CD4-positive, alpha-beta T cell treated with Interleukin-17A for 1 hour (primary cell): ENCODE measurements at places on chromosomes 7 and 10.

GRCh38 chr10:112447620-112447928, 559 bp downstream of the VTI1A start:
- DNase-seq = no peak

- no peak for DNase-seq
These were observed 46.8 kb downstream of the WIPF3 start for GRCh38 chr7:29853072-29853471.

- no peak for DNase-seq
These were observed 72.5 kb downstream of the CDK6 start for GRCh38 chr7:92763636-92764423.

- DNase-seq = no peak
These were observed 206.6 kb upstream of the GPR26 start for GRCh38 chr10:123459371-123460091.

GRCh38 chr10:48518986-48519385, 85.9 kb downstream of the ARHGAP22 start:
- DNase-seq = no peak

DNA sequence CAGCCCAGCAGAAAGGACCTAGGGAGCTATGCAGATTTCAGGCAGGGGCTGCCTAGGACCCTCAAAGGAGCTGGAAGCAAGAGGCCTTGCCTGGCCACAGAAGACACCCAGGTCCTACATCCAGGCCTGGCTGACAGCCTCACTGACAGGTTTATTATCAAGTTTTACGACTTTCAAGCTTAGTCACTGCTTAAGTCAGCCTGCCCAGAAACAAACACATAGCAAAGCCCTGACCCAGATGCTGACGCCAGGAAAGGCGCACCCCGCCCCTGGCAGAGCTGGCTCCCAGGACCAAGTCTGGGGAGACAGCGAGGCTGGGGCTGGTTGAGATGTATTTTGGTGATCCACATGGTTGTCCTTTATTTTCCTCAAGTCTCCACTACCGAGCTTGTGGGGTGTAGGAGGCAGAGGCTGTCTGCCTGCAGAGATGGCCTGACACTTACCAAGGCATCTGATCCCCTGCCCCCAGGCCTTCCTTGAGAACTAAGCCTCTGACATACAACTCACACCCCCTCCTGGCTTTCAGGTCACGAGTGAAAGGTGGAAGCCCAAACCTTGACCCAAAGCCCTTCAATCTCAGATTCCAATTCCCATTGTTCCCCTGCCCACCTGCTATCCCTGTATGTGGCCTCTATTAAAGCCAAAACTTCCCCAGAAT, 80.7 kb upstream of the EMX2 start:
- no peak for DNase-seq

DNA sequence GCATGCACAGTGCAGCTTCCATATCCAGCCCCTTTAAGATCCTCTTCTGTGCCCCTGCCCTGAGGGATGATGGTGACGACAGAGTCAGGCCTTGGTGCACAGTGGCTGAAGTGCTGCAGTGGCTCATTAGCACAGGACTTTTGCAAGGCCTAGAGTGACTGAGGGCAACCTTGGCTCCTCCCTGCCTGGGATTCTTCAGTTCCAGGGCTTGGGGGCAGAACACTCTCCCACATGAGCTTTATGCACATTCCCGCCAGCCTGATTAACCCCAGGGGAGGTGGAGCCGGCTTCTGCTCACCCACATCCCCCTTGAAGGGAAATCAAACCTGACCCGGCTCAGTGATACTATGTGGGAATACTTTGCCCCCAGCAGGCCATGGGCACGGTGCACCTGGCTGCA, 253.4 kb downstream of the GALNT17 start:
- DNase-seq = no peak

DNA sequence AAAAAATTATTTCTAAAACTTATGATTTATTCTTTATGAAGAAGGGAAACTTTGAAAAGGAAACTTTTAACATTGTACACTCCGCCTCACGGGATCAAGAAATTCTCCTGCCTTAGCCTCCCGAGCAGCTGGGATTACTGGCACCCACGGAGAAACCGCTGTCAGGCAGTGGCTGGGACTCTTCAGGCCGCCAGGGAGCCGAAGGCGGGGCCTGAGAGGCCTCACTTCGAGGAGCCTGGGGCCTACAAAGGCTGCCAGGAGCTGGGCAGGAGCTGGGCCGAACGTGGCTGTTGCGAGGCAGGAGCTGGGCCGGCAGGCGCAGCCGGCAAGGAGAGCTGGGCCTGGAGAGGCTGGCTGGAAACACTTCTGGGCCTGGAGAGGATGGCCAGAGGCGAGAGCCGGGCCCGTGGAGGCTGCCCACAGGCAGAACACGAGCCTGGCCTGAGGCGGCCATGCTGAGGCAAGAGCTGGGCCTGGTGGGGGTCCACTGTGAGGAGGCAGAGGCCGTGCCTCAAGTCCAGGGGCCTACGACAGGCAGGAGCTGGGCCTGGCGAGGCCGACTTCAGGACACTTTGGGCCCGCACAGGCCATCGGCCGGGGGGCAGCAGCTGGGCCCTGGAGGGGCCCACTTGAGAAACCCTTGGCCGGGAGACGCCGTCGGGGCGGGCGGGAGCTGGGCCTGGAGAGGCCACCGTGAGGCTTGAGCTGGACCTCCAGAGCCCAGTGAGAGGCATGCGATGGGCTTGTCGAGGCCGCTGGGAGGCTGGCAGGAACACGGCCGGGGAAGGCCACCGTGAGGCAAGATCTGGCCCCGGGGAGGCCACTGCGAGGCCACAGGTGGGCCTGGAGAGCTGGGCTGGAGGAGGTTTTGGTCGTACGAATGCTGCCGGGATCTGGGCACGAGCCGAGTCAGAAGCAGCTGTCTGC, 23.7 kb downstream of the MDH2 start:
- no peak for DNase-seq

DNA sequence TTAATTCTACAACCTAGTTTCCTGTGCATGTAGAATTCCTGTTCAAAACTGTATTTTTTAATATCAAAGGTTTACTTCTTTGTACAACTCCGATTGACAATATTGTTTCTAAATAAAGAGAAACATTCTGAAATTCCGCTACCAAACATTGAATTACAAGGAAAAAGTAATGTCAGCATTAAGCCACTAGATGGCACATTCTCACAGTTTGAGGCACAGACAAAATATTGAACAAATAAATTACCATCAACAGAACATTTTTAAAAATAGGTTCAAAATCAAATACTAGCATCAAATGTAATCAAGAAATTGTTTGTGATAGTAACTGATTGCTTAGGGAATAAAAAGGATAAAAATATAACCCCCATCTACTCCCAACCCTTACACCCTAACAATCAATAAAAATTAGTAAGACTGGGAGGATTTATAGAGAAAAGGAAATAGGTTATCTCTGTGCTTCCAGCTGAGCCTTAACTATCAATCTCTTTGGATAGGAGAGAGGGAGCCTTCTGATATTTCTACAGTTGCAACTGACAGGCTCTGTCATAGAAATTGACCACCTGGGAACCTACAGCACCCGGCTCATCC, 86.6 kb upstream of the C7orf33 start:
- DNase-seq = peak; percentile 63

- DNase-seq = no peak
These were observed 100.3 kb downstream of the HGF start for GRCh38 chr7:81669476-81670105.

GRCh38 chr7:133502972-133503371, 250.1 kb downstream of the EXOC4 start:
- DNase-seq = no peak

DNA sequence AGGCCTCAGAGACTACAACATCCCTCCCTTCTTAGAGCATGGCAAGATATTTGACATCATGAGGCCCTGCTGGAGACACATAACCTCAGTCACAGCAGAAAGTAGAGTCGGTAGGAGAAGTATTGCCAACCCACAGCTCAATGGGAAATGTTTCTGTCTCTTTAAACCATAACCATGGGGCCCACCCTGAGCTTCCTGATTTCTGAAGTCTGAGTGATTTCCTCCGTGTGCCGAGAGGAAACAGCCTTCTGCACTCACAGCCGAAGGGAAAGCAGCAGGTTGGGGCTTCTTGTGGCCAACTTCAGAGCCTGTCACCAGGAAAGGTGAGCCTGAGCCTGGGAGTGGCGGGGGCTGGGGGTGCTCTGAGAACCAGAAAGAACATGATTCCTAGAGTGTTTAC, at the start of gene GIMAP1:
TSS of gene GIMAP1 (plus strand) at position 246 of the 400 bp plus-strand sequence. CDS start 2,435 bp downstream, outside the sequence.
- DNase-seq = peak; percentile 77

- no peak for DNase-seq
These were observed 25.3 kb downstream of the PRSS2 start for GRCh38 chr7:142796001-142796500.

DNA sequence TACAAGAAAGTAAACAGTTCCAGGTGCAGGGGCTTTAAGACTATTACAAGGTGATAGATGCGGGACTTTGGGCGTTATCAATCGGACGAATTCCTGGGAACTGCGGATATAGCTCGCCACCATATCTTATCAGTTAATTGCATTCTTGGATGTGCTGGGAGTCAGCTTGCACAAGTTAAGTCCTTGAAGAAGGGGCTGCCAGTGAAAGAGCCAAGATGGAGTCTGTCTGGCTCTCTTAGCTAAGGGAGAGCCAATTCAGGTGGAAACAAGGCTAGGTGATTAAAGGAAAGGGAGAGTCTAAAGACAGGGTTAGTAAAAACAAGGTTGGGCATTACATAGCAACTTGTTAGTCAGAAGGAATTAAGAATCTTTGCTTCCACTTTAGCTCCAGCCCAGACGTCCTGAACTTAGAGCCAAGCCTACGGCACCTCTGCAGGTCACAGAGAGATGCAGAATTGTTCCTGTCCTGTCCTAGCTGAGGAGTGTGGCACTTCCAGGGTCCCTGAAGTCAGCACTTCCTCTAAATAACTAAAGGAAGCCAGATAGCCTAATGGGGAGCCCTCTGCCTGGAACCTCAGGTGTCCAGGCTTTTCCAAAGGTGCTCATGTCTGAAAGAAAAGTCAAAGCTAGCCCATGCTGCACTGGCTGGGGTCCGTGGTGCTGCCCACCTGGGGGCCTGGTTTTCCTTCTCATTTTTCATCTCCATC, 17.3 kb downstream of the ZC3HAV1 start:
- no peak for DNase-seq

GRCh38 chr10:44995914-44996669, 4.6 kb upstream of the ZNF22 start:
- no peak for DNase-seq

DNA sequence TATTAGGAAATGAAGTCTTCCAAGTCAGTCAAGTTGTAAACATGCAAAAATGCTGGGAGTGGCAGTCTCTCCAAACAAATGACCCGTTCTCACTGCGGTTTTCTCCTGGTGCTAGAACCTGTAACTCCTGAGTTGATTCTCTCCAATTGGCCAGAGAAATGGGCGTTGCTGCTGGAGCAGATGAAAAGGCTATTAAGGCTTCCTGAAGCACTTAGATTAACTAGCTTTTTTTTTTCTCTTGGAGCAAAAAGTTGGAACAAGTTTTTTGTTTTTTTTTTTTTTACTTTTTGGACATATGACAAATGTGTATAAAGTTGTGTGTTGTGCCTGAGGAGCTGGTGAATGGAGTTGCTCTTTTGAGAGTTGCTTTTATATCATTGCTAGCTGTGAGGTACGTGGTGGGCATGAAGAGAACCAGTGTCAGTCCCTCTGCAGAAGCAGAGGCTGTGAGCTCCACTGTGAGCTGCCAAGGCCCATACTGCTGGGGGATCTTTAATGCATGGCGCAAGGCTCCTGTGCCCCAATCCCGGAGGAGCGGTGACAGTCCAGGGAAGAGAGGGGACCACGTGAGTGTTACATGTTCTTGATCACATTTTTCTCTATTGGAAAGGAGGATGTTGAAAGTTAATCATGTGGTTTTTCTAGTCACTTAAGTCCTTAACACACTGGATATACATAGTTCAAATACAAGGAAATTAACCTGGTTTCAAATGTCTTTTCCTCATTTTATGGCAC, 393.6 kb upstream of the GALNT17 start:
- no peak for DNase-seq

- peak; percentile 61 for DNase-seq
These were observed 922 bp downstream of the PPA1 start for GRCh38 chr10:70232155-70232858.

- no peak for DNase-seq
These were observed 92.6 kb downstream of the DGKI start for GRCh38 chr7:137753948-137754851.

DNA sequence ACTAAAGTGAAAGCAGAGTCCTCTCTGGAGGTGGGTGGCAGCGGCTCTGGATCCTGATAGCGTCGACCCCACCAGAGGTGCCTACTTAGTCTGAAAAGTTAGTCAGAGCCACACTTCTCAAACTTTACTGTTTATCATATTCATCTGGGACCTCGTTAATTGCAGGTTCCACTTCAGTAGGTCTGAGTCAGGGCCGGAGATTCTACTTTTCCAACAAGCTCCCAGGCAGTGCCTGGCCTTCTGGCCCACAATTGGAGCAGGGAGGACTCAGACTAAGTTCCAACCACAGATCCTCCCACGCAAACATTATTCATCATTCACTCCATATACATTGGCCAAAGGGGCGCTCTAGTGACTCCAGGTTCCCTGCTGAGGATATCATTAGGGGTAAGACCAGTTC, 78.1 kb downstream of the VSTM4 start:
- no peak for DNase-seq

DNA sequence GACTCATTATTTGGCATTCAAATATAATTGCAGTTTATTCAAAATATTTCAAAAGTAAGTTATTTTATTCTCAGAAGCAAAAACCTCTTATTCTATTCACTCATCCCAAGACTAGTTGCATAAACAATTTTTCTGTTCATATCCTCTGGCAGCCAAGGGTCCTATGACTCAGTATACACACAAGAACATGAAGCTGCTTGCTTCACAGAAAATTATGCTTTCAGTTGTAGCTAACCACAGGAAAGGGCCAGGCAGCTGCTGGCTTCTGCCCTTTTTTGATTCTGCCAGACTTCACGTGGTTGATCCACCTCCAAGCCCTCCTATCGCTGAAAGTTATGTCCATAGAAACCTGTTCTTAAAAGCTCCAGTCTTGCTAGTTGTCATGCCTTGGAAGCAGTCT, 108.8 kb downstream of the ABCA13 start:
- no peak for DNase-seq

DNA sequence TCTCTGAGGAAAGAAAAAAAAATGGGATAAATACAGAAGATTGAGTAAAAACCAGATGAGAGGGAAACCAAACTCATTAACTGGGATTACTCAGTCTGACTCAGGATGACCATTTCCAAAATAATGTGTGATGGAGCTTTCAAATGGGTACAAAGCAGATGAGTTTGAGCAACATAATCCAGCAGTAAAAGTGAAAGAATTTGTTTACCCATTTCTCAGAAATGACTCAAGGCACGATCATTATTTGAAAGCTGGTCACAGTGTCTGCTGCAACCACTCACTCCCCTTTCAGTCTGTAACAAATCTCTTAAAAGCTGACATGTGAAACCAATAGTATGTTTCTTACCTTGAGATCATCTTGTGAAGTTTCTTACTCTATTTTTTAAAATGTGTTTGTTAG, 104.7 kb upstream of the KLF14 start:
- DNase-seq = no peak
